AG09309 (cell line): ENCODE measurements at places on chromosomes 7 and 10.

- DNase-seq: no peak
These were observed 89.4 kb upstream of the GPR26 start for GRCh38 chr10:123576706-123577105.

DNA sequence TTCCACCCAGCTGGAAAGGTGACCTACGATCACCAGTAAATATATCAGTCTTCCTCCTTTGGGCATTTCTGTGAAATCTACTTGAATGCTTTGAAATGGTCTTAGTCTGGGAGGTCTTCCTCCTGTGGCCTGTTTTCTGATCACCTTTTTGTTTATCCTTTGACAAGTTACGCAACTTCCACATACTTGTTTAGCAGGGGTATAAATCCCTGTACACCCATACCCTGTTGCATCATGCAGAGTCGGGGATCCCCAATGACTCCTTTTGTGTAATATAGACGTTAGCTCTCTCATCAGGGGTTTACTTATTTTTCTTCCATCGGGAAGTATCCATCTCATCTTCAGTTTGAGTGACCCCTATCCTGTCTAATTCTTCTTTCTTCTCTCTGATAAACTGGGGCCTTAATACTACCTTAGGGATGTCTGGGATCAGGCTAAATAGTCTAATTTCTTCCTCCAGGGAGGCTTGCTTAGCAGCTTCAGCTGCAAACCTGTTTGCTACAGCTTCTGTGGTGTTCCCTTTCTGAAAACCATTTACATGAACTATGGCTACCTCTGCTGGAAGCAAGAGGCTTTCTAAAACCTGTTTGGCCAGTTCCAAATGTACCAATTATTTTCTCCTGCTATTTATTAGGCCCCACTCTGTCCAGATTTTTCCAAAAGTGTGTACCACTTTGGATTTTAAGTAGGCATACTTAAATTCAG is 25.8 kb downstream of the MAPK8 start:
- no peak for DNase-seq

DNA sequence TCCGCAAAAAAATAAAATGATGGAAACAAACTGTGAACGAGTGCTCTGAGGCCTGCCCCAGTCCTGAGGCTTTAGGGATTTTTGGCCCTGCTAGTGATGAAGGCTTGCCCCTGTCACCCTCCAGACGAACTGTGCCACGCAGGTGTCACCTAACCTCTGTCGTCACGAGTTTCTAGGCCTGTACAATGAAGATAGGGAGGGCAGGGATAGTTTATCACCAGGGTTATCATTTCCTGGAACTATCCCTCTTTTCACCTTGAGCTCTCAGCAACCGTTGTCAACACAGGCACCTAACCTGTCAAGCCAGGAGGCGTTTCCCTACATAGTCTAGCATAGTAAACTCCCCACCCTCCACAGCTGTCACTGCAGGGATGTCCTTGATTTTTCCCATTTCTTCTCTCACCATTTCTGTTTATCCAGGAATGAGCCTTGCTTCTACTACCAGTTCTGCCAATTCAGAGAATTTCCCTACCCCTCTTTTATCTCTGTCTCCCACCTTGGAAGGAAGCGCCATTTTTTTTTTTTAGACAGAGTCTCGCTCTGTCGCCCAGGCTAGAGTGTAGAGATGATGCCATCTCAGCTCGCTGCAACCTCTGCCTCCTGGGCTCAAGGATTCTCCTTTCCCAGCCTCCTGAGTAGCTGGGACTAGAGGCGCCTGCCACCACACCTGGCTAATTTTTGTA is 2.2 kb upstream of the ACHE start:
- DNase-seq: no peak

DNA sequence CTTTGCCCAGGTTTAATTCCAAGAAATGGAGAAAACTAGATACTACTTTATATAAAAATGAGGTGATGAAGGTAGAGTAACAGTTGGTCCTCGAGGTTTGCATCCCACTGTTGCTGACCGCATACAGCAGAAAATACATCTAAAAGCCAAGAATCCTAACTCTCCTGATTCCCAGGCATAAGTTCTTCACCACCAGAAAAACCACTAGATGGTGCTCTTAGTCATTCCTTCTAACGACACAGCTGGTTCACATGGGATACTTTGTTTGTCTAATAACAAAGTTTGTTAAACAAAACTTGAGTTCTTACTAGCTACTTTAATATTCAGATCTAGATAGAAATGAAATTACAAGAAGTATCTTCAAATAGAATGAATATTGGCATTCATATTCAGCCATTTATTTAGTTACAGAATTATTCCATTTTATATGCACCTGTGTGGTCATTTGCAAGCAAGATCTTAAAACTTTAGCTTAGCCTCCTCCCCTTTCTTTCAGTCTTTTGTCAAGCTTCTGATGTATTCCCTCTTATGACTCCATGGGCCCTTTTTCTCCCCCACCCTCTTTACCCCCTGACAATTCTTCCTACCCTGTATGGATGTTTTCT is 54.1 kb upstream of the CYP26C1 start:
- DNase-seq: no peak

DNA sequence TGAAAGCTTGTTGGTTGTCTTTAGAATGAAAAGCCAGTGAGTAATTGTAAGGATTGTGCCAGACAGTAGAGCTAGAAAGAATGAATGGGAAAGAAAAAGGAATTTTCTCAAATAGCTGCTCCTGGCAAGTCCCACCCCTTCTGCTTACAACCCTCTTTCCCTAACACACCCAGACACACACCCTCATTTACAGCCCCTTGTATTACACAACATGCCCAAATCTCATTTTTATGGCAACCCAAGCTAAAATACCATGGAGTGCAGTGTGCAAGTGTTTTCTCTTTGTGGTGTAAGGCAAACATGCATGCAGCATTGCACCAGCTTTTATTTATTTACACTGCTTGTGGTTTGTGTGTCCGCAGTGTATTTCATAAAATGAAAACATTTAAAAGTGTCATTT is 1.5 kb downstream of the PRKAR2B start:
- DNase-seq: peak; percentile 61

GRCh38 chr10:17780727-17781126 is 28.4 kb upstream of the MRC1 start:
- no peak for DNase-seq

- no peak for DNase-seq
These were observed 642 bp downstream of the STK32C start for GRCh38 chr10:132306864-132307751.

GRCh38 chr10:58556516-58557165 is 44.0 kb downstream of the BICC1 start:
- no peak for DNase-seq

GRCh38 chr7:7761974-7762779 is 43.8 kb upstream of the RPA3 start:
- DNase-seq: no peak

GRCh38 chr7:38190011-38190410 is 12.0 kb downstream of the STARD3NL start:
- no peak for DNase-seq

- DNase-seq: peak; percentile 78
These were observed 172.6 kb upstream of the TNRC18 start for GRCh38 chr7:5596046-5596895.

DNA sequence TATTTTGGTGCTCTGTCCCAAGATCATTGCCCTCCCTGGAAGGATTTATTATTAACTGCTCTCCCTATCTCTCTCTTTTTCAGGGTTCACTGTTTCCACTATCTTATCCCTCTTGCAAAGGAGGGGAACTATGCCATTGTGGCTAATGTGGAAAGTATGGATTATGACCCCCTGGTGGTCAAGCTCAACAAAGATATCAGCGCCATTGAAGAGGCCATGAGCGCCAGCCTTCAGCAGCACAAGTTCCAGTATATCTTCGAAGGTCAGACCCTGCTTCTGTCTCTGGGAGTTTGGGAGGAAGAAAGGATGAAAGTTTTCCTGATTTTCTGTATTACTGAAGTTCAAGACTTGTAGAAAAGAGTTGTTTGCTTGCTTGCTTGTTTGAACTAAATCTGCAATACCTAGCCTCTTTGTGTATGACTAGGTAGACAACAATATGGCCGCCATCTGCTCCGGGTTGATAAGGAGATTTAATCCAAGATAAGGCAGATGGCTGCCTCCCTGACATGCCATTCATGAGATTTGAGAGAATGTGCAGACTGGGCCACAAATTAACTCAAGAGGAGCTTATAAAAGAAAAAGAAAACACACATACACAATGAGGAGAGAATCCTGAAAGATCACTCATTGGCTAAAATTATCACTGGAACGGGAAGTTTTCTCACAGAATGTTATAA is 122.2 kb upstream of the LRGUK start:
- no peak for DNase-seq

GRCh38 chr10:92350411-92350810 is 59.4 kb downstream of the MARCHF5 start:
- no peak for DNase-seq

DNA sequence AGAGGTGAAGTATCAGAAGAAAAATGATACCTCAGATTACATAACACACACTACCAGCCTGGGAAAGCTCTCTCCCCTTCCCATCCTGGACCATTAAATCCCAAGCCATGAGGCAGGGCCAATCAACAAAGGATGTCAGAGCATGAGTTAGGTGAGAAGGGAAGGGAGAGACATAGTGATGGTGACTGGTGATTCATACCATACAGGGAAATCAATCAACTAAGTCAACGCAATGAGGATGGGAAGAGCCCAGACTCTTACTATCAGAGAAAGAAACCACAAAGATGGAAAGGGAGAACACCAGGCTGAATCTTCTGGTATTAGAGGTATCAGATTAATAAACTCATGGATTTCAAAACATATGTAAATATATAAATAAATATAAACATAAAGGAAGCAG is 185.4 kb downstream of the KMT2E start:
- no peak for DNase-seq

GRCh38 chr10:131660427-131660826 is 240.4 kb upstream of the PPP2R2D start:
- DNase-seq: no peak

DNA sequence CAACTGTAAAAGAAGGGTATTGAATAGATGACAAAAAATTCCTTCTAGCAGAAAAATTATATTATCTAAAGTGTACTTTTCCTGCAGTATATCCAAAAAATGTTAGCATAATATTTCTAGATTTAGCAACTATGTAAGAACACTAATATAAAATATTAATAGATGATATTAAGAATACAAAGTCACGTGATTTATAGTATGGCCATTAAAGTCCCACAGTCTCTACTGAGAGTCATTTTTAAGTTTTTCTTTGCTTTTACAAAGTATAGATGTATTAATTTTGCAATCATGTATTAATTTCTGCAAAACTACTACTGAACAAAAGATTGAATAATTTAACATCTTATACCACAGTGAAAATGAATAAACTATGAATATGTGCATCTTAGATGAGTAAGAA is 94.9 kb downstream of the ZWINT start:
- no peak for DNase-seq

GRCh38 chr10:12681252-12681651 is 320.3 kb downstream of the CCDC3 start:
- no peak for DNase-seq

- no peak for DNase-seq
These were observed 114.7 kb downstream of the CUX1 start for GRCh38 chr7:101932083-101932482.

- no peak for DNase-seq
These were observed 19.5 kb downstream of the KCNH2 start for GRCh38 chr7:150958597-150958996.

DNA sequence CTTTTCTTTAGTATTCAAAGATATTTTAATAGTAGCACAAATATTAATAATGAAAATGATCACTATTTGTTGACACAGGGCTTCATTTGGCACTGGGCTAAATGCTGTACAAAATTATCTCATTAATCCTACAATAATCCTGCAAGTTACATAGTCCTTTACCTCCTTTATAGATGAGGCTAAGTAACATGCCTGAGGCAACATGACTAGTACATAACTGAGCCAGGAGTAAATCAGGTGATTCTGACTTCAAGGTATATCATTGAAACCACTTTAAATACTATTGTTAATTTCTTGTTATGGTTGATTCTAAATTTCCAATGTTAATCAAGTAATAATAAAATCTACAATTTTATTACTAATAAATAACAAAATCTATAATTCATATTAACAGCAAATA is 39.8 kb downstream of the SEM1 start:
- DNase-seq: no peak

DNA sequence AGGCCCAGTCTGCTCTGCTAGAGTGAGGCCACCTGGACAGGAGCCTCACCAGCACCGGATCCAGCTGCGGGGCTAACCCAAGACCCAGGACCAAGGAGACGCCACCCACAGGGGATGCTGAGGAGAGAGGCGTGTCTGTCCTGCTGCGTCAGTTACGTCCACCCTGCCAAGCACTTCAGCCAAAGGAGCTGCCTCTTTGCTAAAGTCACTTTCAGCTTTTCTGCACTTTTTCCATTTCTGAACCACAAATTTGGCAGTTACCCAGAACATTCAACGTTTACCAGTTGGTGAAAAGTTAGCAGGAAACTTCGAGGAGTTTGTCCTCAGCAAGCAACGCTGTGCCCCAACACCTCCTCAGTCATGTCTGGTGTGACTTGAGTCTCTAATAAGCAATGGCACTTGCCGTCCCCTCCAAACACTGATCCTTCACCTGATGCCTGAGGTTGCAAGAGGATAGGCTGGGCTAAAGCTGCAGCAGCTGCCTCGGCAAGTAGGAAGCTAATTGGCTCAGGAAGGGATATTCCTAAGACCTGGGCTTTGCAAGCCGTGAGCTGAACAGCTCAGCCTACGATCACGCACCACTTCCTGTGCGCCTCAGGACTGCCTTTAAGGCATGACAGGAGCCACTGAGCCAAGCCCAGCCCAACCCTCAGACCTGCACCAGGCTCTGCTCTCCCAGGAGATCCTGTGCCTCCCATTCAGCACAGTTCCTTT is 40.1 kb downstream of the KCNH2 start:
- DNase-seq: no peak

DNA sequence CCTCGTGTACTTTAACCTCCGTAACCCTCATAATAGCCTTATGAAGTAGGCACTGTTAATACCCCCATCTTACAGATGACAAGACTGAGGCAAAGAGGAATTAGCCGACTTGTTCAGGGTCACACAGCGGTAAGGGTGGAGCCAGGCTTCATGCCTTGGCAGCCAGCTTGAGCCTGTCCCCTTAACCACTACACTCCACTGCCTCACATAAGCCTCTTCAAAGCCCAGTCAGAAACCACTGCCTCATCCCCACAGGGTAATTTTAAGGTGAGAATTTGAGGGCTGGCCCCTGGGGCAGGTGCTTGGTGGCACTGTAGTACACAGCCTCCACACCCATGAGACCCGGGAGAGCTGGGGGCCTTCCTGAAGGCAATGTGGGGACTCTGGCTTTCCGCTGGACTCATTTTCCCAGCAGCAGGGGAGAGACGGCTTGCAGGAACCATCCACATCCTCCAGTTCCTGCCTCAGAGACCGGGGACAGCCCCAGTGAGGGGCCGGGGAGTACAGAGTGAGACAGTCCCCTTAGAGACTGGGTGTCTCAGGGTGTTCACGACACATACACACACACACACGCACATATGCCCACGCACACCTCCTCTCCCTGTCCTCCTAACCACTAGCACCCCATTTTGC is 7.6 kb upstream of the C10orf105 start:
- DNase-seq: no peak

DNA sequence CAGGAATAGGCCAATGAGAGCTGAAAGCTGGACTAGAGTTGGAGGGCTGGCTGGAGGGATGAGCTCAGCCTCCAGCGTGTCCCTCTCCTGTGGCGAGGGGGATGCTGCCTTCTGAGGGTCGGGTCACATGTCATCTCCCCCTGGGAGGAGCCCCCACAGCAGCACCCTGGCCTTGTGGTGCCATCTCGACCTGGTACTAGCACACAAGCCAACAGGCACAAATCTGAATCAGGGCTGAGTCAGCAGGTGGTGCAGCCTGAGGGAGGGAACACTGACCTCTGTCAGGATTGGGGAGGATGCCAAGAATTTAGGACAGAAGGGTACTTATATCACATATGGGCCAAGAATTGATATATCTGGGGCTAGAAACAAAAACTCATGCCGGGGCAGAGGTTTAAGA is 280.4 kb downstream of the CELF2 start:
- no peak for DNase-seq
